Parietal lobe (tissue), 2 donors: ENCODE measurements at places on chromosomes 7 and 10. TPM values are rescaled to one million over a fixed set of nuclear protein-coding genes. Genes with fewer than 3 reads are reported as not detected.

TSPAN13 gene
- 63.9 TPM for total RNA-seq

SLC16A9 gene
- 9.4 TPM for total RNA-seq

VCL gene
- total RNA-seq: 20.7 TPM

LIPK gene
- total RNA-seq: not detected
